ENCODE measurements at places on chromosomes 12 and 14. TPM values are rescaled to one million over a fixed set of nuclear protein-coding genes. Genes with fewer than 3 reads are reported as not detected.

The FBLN5 gene
- 53.0 TPM for polyA plus RNA-seq

The PDE3A gene
- 10.4 TPM for polyA plus RNA-seq

The SLC6A12 gene
- 0.75 TPM for polyA plus RNA-seq

The NKX2-1 gene
- not detected for polyA plus RNA-seq

The AMN gene
- polyA plus RNA-seq, result 0.59 TPM

The ST8SIA1 gene
- 11.6 TPM for polyA plus RNA-seq

The PSMA3 gene
- polyA plus RNA-seq, result 77.8 TPM

The TAS2R31 gene
- 0.90 TPM for polyA plus RNA-seq

The AQP6 gene
- polyA plus RNA-seq, result 0.09 TPM

DNA sequence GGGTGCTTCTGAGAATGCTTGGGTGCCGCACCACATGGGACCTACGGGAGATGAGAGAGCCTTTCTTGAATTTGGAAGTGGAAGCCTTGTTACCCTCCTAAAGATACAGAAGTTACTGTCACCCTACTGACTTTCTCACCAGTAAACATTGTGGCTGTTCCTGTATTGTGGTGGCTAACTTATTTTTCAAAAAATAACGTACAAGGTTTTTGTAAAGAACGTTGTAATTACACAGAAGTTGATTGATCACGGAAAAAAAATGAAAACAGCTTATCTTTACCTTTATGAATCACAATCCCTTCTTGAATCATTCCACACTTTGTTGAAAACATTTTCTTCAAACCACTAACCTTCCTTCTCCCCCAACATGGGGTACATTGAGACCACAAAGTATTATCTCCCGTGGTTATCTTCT is 22.0 kb upstream of the PPFIBP1 start:
- DNase-seq, result no peak

DNA sequence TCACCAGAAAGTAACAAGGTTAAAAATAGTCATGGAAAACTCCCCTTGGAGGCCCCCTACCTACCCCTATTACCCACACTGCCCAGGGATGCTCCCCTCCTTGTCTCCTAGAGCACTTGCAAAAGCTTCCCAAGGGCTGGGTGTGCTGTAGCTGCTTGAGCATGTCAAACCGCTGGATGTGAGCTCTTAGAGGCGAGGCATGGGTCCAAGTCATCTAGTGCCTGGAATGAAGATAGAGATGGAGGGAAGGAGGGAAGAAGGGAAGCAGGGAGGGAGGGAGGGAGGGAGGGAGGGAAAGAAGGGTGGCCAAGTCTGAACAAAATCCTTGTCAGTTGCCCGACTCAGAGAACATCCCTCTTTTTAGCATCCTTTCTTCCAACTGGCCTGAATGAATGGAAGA is 43.1 kb downstream of the LTBP2 start:
- DNase-seq, result peak; percentile 67

DNA sequence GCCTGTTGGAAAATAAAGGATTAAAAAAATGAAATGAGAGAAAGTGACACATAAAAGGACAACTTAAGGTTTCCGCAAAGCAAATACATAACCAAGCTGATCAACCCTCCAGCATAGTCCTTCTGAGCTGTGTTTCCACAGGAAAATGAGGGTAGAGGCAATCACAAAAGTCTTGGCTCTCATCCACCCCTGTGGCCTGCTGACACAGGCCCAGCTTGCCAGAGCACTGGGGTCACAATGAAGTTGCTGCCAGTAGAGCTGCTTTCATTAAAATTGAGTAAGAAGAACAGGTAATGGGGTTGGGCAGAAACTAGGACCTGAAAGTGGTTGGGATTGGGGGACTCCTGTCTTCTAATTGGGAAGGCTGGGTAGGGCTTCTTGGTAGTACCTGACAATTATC is 65.9 kb downstream of the RERG start:
- no peak for DNase-seq

- no peak for DNase-seq
Observed at GRCh38 chr14:93967637-93968250, 8.6 kb downstream of the ASB2 start.

DNA sequence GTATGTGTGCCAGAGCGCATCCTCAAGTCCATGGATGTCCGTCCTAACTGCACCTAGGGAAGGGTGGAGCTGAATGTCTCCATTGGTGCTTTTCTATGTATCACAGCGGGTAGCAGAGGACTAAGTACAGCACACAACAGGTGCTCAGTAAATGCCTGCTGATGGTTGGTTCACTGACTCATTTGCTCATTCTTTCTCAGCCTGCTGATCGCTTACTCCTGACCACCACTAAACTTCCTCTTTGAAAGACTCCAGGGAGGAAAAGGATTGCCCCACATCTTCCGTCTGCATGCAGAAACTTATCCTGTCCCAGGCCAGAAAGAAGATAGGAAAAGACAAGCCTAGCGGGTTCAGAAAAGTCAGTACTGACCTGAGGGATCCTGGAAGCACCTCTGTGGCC is 66.3 kb downstream of the B4GALNT3 start:
- no peak for DNase-seq

GRCh38 chr12:119373001-119373400 is 38.5 kb downstream of the CCDC60 start:
- no peak for DNase-seq

DNA sequence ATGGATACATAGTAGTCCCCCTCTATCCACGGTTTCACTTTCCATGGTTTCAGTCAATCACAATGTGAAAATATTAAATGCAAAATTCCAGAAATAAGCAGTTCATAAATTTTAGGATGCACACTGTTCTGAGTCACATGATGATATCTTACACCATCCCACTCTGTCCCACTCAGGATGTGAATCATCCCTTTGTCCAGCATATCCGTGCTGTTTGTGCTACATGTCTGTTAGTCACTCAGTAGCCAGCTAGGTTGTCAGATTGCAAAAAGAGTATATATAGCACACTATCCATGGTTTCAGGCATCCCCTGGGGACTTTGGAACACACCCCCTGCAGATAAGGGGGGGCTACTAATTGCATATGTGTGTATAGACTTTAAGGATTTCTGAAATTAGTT is 8.1 kb upstream of the NAA30 start:
- no peak for DNase-seq

- DNase-seq, result no peak
Observed at GRCh38 chr12:104667139-104667538, 210.4 kb downstream of the CHST11 start.

DNA sequence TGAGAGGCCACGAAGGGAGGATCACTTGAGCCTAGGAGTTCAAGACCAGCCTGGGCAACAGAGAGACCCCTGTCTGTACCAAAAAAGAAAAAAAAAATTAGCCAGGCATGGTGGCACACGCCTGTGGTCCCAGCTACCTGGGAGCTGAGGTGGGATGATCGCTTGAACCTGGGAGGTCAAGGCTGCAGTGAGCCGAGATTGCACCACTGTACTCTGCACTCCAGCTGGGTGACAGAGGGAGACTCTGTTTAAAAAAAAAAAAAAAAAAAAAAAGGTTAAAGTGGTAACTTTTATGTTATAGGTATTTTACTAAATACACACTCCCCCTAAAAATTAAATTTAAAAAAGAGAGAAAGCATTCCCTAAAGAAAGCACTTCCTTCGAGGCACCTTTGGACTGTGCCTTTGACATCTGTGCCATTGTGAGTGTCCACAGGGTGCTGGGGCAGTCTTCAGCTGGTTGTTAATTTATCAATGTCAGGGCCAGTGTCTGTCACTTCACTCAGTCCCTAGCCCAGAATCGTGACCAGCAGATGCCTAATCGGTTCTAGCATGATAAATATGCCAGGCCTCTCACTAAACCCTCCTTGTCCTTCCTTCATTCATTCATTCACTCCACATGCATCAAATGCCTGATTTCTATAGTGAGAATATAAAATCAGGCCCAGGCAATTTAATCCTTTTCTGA is 63.1 kb downstream of the B4GALNT3 start:
- DNase-seq, result no peak

GRCh38 chr12:5032821-5033220 is 10.9 kb upstream of the KCNA5 start:
- DNase-seq, result no peak

DNA sequence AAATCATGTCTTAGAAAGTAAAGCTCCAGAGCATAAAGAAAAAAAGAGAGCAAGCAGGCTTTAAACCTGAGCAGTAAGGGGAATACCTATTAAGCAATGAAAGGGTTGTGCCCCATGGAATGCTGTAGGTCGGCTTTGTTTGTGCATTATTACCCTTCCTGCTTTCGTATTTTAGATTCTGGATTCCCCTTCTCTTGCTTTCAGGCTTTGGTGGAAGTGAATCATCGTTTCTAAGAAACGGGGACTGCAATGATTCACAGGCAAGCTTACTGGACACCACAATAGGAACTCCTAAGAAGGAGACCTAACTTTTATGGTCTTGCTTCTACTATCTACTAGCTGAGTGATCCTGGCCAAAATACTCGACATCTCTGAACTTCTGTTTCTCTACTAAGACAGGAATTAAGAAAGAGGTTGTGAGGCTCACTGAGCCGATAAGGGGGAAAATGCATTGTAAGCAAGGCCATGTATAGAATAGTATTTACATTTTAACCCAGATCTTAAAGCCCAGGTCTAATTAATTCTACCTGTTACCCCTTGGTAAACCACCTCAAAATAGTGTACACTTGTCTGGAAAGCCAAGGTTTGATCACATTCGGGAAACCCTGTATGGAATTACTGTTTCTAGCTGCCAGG is 1.2 kb upstream of the BMAL2 start:
- DNase-seq, result no peak

DNA sequence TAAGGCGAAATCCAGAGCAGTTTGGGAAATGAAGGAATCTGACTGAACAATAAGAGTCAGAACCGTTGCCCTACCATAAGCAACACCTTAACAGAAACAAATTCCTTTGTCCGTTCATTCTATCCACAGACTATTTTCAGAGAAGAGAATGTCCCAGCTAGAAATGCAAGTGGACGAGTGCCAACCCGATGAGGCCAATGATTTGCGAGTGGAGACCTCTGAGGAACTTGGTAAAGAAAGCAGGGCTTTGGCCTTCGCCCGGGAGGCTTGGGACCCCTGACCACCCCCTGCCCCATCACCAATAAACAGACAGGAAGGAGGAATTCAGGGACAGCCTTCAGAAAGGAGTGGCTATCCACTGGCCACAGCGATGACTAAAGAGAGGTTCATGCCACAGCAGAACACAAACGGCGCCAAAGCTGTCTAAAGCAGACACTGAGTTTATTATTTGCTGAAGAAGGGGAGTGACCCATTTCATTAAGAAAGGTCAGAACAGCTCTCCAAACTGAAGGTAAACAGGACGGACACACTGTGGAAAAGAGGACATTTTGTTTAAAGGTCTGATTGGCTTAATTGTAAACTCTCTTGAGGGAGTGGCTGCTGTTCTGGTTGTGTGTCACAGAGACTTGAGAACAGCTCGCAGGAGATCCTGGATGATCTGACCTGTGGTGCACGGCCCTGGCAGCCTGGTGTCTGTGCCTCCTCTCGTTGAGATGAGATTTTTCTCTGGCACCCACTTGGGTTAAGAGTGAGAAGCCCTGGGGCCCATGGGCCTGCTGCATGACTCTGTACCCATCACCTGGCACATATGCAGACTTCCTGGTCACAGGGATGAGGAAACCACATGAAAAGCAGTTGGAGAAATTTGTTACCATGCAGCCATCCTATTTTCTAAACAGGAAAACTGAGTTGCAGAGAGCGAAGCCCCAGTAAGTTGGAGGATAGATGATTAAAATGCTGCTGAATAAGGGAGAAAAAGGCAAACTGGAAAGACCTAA is 142.0 kb upstream of the PZP start:
- no peak for DNase-seq

DNA sequence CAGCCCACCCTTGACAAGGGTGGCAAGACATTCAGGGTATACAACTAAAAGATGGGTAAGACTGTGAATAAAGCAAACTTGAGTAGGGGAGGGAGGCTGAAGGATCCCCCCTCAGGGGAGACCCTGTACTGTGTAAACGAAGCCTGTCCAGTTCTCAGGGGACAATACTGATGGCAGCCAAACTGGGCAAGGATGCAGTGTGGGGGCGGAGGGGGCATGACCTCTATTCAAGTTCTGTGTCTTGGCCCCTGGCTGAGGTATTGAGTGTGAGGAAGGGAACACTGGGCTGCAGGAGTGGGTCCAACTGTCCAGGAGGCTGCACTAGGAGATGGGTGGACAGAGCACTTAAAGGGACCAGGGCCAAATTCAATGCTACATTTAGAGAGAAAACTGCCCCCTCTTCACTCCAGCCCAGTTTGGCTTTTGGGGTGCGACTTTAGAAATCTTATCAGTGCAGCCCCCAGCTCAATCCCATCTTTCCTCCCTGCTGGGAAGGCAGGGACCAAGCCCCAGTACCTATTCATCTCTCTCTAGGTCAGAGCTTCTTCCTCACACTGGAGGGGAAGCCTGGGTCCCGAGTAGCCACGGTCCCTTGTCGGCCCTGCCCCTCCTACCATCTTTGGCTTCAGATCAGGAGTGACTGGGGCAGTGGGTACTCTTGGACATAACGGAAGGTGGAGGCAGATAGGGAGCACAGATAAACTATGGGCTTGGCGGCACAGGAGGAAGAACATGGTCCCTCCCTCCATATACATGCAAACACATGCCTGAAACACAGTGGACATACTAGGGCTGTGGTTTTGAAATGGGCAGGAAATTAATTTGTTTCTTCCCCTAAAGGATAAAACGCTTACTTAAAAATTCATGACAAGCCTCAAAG is 11.8 kb downstream of the SLC39A5 start:
- DNase-seq, result no peak

DNA sequence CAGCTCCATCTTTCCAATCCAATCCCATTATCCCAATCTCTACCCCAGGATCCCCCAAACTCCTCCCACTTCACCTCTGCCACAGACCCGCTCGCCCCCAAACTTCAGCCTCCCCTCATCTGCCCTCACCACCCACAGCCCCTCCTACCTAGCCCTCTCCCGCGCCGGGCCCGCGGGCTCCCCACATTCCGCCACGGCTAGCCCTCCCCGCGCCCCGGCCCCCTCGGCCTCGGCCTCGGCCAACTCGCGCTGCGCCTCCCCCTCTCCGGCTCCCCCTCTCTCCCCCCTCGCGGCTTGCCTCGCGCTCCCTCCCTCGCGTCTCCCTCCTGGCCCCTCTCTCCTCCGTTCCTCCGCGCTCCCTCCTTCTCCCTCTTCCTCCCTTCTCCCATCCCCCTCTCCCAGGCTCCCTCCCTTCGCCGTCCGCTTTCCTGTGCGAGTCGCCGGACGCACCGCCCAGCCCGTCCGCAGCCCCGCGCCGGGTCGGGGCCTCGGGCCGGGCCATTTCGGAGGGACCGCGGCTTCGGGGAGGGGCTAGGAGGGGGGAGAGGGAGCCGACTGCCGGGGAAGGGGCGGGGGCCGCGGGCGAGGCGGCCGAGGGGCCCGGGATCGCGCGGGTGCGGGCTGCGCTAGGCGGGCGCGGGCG is at the start of gene ATN1:
Gene ATN1 (plus strand): TSS at position 581 of the 643 bp plus-strand sequence. CDS start 6,043 bp downstream, outside the sequence.
- peak; percentile 93 for DNase-seq

Measured in hindlimb muscle (tissue), 1 donor.